Kidney (tissue), 22 donors: ENCODE measurements at places on chromosomes 1 and 21. TPM values are rescaled to one million over a fixed set of nuclear protein-coding genes. Genes with fewer than 3 reads are reported as not detected.

DNA sequence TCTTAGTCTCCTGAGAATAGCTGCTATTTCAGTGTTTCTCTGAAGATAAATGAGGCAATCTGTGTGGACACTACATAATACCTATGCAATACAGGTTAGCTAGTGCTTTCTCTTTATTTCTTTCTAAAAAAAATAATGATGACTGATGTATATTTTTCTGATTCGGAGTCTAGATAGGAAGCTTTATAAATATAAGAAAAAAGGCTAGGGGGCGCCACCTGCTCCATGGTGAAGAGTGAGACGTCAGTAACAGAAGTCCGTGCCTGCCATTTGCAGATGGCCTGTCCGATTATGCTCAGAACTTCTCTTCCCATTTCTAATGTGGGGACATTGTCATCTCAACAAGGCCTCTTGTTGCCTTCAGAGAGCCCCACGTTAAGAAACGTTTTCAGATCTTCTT is 26.4 kb downstream of the QSOX1 start:
- no peaks in the 10 kb centered on the region for H3K36me3 ChIP-seq
- H3K27me3 ChIP-seq: no peaks in the 10 kb centered on the region
- no peak overlapping the region for H3K4me3 ChIP-seq
- DNase-seq: no peak
- no peak overlapping the region for H3K27ac ChIP-seq

GRCh38 chr1:24745711-24746413 is 615 bp downstream of the CLIC4 start:
- DNase-seq: no peak
- no peaks in the 10 kb centered on the region for H3K27me3 ChIP-seq
- peak overlapping the region; percentile 71 for H3K4me3 ChIP-seq
- peaks cover 3% of the 10 kb centered on the region for H3K4me1 ChIP-seq

GRCh38 chr1:48049823-48050535 is 52.8 kb upstream of the TRABD2B start:
- H3K27ac ChIP-seq: no peak overlapping the region
- H3K4me3 ChIP-seq: no peak overlapping the region
- DNase-seq: peak; percentile 65
- no peaks in the 10 kb centered on the region for H3K27me3 ChIP-seq

GRCh38 chr1:18504609-18505008 is 23.9 kb downstream of the KLHDC7A start:
- H3K27ac ChIP-seq: no peak overlapping the region
- no peak for DNase-seq
- H3K4me3 ChIP-seq: no peak overlapping the region
- H3K4me1 ChIP-seq: no peaks in the 10 kb centered on the region

PDE4B gene
- 2.0 TPM for polyA plus RNA-seq

LRRC38 gene
- not detected for polyA plus RNA-seq

GJB4 gene
- not detected for polyA plus RNA-seq
